ENCODE measurements at places on chromosomes 2 and 18.
A peak's percentile ranks its signal among the peaks of the same experiment; 100 is the strongest.

DNA sequence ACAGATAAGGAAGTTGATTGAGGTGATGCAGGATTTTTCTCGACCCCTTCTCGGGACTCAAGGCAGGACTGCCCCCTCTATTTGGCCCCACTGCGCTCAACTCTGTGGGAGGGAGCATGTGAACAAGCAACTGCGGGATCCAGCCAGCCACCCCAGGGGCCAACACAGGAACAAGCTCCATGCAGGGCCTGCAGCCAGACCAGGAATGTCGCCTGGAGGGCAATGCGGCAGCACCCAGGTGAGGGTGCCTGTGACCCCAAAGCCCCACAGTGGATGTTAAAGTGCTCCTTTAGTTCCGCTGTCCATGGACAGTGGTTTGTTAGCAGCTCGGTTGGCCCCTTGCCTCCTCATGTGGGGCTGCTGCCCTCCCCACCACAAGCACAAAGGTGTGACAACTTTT, 57.1 kb downstream of the HRH4 start:
- DNase-seq, result no peak

- no peak for DNase-seq
Measured at GRCh38 chr2:237438080-237438940, 24.3 kb upstream of the COL6A3 start.

GRCh38 chr2:112941753-112942653, 31.0 kb downstream of the IL37 start:
- DNase-seq, result peak; percentile 94

GRCh38 chr2:51490576-51491234, 458.8 kb upstream of the NRXN1 start:
- no peak for DNase-seq

GRCh38 chr2:58686776-58687175, 445.7 kb upstream of the FANCL start:
- DNase-seq, result peak; percentile 10

GRCh38 chr2:55169359-55169758, 62.7 kb downstream of the CLHC1 start:
- DNase-seq, result no peak

- peak; percentile 86 for DNase-seq
Measured at GRCh38 chr2:42809819-42810120, 17.4 kb upstream of the HAAO start.

DNA sequence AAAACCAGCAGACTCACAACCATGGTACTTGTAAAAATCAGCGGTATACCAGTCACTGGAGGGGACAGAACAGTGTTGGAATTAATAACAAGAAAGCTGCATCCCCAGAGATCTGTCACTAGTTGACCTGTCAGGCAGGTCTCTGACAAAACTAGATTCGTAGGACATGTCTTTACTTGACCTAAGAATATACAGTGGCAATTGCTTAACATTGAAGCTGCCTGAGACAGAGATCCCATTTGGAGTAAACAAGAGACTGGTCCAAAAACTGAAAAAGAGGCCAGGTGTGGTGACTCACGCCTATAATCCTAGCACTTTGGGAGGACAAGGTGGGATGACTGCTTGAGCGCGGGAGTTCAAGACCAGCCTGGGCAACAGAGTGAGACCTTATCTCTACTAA, 7.2 kb upstream of the SS18 start:
- no peak for DNase-seq

GRCh38 chr2:51410331-51410730, 378.4 kb upstream of the NRXN1 start:
- DNase-seq, result no peak

DNA sequence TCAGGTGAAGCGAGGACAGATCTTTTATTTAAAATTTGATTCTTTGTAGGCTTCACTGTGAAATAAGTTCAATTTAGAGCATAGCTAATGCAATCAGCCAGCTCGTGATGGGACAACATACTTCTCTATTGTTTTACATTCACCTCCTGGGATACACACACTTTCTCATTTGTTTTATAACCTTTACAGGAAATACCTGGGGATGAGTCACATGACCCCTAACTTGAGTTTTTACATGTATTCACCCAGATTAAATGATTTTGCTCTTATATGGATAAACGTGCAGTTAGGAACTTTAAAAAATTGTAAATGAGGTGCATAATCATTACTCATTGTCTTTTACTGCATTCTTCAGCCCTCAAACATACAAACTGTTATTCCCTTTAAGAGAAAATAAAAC, 152.1 kb downstream of the NEDD4L start:
- DNase-seq, result no peak

- DNase-seq, result no peak
Measured at GRCh38 chr2:182585430-182585829, 130.6 kb upstream of the DNAJC10 start.

DNA sequence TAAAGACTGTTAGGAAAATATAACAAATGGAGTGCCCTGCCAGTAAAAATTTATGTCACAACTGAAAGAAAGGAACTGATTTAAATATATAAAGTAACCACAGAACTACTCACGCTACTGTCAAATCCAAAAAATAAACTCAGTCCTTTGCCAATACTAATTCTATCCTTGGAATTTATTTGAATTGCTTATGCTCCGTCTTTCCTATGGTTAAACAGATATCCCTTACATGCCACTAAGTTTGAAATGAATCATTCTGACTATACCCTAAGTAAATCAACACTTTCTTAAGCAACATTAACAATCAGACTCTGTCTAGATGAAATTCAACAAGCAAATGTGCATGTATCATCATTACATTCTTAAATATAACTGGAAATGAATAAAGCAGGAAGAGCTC, 9.8 kb downstream of the HNRNPLL start:
- DNase-seq, result no peak

GRCh38 chr2:11805024-11805423, 58.6 kb downstream of the LPIN1 start:
- DNase-seq, result no peak

- peak; percentile 42 for DNase-seq
Measured at GRCh38 chr2:113707106-113707505, 49.3 kb downstream of the SLC35F5 start.

GRCh38 chr2:96863575-96864342, 5.9 kb upstream of the ANKRD39 start:
- no peak for DNase-seq

DNA sequence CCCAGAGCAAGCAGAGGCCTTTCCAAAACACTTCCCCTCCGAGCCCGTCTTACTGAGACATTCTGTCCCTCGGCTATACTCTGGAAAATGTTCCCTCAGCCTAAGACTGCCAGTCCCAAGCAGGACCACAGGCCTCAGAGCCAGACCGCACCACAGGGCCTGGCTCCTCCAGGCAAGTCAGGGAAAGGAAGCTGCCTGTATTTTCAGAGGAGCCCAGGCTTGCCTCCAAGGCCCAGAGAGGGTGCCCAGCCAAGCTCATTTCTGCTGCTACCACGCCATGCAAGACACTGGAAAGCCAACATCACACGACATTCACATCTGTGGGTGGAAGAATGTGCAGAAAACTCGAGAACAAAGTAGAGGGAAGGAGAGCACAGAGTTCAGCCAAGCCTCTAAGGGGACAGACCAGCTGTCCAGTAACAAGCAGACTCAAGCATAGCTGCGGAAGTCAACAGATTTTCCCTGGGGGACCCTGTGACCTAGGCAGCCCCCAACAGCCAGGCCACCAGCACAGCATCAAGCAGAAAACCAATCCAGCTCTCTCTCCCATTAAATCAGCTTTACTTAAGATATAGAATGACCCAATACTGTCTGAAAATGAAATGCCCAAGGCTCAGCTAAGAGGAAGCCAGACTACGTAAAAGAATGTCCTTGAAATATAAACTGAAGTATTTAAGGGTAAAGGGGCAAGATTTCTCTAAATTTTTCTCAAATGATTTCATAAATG, 123.9 kb downstream of the ZFP36L2 start:
- no peak for DNase-seq

DNA sequence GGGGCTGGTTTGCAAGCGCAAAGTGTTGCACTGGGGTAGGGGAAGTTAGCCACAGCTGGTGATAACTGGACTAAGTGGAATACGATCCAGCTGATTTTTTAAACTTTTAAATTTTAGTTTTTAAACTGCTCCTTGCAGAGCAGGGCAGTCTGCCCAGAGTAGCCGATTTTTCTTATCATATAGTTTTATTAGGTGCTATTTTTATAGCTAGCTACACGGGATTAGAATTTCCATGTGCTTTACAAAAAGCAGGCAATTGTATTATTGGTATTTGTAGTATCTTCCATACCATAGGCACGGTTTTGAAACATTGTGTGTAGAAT, 9.6 kb downstream of the CPLX4 start:
- no peak for DNase-seq

GRCh38 chr2:82345910-82346309, 2041.4 kb upstream of the LRRTM1 start:
- DNase-seq, result no peak

DNA sequence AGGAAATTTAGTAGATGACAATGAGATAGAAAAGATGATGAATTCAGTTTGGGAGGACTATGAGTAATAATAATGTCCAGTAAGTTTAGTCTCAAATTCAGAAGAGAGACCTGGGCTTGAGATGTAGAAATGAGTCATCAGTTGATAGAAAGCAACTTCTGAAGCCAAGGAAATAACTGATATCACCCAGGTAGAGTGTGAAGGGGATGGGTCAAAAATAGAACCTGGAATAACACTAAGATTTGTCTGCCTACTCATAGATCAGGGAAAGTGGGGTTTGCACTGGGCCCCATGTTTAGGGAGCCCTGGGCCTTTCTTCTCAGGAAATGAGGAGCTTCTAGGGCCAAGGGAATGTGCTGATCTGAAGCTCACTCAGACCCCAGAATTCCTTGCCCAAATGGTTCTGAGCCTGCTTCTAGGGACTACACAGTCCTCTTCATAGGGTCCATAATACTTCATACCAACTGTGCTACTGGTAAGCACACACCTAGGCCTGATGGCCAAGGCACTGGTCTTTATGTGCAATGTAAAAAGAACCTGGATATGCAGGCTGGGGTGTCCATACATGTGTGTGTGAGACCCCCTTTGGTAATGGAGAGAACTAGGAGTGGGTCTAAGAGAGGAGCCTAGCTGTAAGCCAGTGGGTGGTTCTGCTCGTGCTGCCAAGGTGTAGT, 141.2 kb downstream of the IKZF2 start:
- DNase-seq, result no peak

GRCh38 chr2:62200868-62201267, 5.0 kb downstream of the B3GNT2 start:
- no peak for DNase-seq

GRCh38 chr2:8268172-8268783, 413.6 kb upstream of the ID2 start:
- no peak for DNase-seq

All from hematopoietic multipotent progenitor cell treated with erythropoietin and hydrocortisone succinate and interleukin-3 and kit ligand, for 6 days (in vitro differentiated cells).